ENCODE measurements at places on chromosomes 2 and 18. TPM values are rescaled to one million over a fixed set of nuclear protein-coding genes. Genes with fewer than 3 reads are reported as not detected.

CAVIN2 gene
- total RNA-seq = 3.1 TPM

KANSL3 gene
- 24.7 TPM for total RNA-seq

FBLN7 gene
- total RNA-seq = 0.07 TPM

- H3K36me3 ChIP-seq = no peaks in the 10 kb centered on the region
- H3K27ac ChIP-seq = no peak overlapping the region
- H3K4me1 ChIP-seq = no peaks in the 10 kb centered on the region
- no peak overlapping the region for H3K4me3 ChIP-seq
These were observed 40.4 kb downstream of the SLC9A4 start for GRCh38 chr2:102513355-102513939.

GLB1L gene
- total RNA-seq = 4.3 TPM

DNA sequence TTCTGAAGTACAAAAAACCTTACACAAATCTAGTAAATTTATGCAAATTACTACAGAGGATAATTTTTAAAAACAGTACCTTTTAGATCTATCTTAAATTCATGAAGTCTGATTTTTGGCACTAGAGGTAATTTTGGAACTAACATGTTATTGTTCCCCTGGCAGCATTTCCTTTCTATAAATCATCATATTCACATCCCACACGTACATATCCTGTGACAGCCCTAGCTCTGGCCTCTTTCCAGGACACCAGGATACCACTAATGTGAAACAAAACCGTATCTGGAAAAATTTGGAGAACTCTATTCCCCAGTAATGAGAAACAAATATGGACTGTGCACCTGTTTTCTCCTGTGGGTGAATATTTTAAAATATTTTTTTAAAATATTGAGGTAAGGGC is 14.0 kb upstream of the BIRC6 start:
- no peak for DNase-seq
- no peaks in the 10 kb centered on the region for H3K36me3 ChIP-seq
- no peaks in the 10 kb centered on the region for H3K27me3 ChIP-seq

- no peaks in the 10 kb centered on the region for H3K36me3 ChIP-seq
- no peaks in the 10 kb centered on the region for H3K4me1 ChIP-seq
- H3K4me3 ChIP-seq = no peak overlapping the region
- DNase-seq = no peak
These were observed 108.3 kb downstream of the ARL4C start for GRCh38 chr2:234388591-234388990.

CRYBA2 gene
- not detected for total RNA-seq

- no peak overlapping the region for H3K4me3 ChIP-seq
- no peaks in the 10 kb centered on the region for H3K36me3 ChIP-seq
- no peaks in the 10 kb centered on the region for H3K27me3 ChIP-seq
These were observed 102.6 kb downstream of the MTCL1 start for GRCh38 chr18:8808001-8808400.

OXER1 gene
- not detected for total RNA-seq

KIAA2012 gene
- total RNA-seq = 0.89 TPM

- no peaks in the 10 kb centered on the region for H3K4me1 ChIP-seq
- H3K27ac ChIP-seq = no peak overlapping the region
These were observed 145.3 kb downstream of the SPAG16 start for GRCh38 chr2:213429516-213429915.

DNA sequence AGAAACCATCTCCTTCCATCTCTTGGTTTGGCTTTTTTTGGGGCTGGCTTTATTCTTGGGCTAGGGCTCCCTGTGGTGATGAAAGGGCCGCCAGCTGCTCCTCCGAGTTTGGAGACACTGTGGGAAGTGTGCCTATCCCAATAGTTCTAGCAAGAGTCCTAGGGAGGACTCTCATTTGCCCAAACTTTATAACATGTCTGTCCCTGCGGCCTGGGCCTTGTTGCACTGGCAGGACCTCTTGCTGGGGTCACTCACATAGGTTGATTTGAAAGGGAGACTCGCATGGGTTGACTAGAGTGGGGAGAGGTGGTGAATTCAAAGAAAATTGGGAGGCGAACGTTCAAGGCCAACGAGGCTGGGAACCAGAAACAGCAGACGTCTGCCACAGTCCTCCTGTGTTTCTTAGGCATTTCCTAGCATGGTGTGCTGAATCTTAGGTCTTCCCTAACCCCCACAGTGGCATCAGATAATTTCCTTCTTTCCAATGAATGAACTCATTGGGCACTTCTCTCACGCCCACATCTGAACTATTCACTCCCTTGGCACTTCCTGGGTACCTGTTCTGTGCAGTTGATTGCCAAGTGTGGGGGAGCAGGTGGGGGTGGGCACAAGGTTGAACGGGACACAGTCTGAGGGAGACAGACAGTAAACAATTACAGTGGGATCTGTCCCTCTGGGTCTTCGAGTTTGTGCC is 26.8 kb downstream of the NIFK start:
- H3K27me3 ChIP-seq = no peaks in the 10 kb centered on the region
- no peak overlapping the region for H3K4me3 ChIP-seq
- no peak for DNase-seq
- H3K36me3 ChIP-seq = no peaks in the 10 kb centered on the region
- H3K27ac ChIP-seq = no peak overlapping the region

DNA sequence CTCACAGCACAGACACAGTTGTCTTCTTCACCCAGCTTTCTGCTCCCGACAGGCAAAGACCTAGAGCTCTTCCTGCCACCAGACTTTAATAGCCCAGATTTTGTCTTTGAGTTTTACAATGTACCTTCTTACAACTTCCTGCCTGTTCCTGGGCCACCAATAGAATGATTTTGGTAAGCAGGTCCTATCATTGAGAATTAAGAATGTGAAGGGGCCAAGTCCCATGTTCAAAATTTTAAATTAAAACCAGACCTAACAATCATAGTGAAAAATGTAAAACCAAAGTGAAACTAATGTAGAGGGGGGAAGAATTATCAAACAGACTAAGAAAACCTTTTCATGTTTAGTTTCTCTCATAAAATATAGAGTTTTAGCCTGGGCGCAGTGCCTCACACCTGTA is 72.8 kb downstream of the SP3 start:
- peaks cover 2% of the 10 kb centered on the region for H3K4me1 ChIP-seq
- no peaks in the 10 kb centered on the region for H3K36me3 ChIP-seq
- no peak for DNase-seq

DNA sequence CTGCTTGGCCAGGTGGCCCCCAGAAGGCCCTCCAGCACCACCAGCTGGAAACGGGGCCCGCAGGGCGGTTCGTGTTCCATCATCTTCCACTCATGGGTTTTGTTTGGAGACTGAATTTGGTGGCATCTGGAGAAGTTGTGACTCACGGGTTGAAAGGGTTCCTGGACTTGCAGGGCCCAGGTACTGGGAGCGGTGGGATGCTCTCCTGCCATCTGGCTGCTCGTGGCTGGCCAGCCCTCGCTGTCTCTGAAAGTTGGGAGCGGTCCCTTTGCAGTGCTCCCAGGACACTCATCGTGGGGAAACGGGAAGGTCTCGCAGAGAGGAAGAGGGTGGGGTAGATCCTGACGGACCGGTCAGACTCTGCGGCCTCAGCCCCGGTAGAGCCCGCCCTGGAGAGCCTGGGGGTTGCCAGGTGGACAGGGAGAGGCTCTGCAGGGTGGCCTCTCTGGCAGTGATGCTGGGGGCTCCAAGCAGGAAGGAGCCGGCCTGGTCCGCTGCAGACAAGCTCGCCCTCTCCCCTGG is 47.5 kb downstream of the TWIST2 start:
- DNase-seq = no peak
- no peaks in the 10 kb centered on the region for H3K27me3 ChIP-seq
- H3K36me3 ChIP-seq = no peaks in the 10 kb centered on the region
- no peaks in the 10 kb centered on the region for H3K4me1 ChIP-seq
- no peak overlapping the region for H3K27ac ChIP-seq

DNA sequence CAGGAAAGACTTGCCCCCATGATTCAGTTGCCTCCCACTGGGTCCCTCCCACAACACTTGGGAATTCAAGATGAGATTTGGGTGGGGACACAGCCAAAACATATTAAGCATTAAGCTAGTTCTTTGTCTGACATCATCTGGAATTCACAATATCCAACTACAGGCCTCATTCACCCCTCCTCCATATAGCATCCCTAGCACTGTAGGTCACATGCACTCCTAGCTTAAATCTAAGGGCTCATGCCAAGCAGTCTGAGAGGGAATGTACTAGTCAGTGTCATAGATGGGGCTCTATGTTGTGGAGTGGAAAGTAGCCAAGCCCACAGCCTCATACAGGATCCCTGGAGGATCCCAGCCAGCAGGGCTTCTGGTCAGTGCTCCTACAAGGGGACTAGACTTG is 92.1 kb downstream of the IRS1 start:
- no peak overlapping the region for H3K27ac ChIP-seq
- H3K4me3 ChIP-seq = no peak overlapping the region
- H3K27me3 ChIP-seq = no peaks in the 10 kb centered on the region

- DNase-seq = no peak
- no peaks in the 10 kb centered on the region for H3K36me3 ChIP-seq
- H3K4me3 ChIP-seq = no peak overlapping the region
- H3K27me3 ChIP-seq = no peaks in the 10 kb centered on the region
These were observed 285.4 kb upstream of the HS6ST1 start for GRCh38 chr2:128604045-128604444.

DNA sequence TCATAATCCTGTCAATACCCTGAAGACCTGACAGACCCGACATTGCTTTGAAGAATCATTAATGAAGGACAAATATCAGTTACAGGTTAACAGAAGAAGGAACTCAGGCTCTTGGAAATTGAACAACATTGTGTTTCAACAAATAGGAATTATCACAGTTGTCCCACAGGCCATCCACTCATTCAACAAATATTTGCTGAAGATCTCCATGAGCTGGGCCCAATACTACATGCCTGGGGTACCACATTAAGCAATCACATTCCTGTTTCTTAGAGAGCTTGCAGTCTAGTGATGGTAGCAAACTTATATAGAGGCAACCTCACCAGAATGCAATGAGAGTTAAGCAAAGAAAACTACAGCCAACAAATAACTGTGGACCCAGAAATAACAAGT is 671.6 kb upstream of the ACVR2A start:
- no peak overlapping the region for H3K4me3 ChIP-seq
- DNase-seq = no peak
- H3K36me3 ChIP-seq = no peaks in the 10 kb centered on the region
- H3K27ac ChIP-seq = no peak overlapping the region

SERPINB2 gene
- total RNA-seq = not detected

- no peaks in the 10 kb centered on the region for H3K4me1 ChIP-seq
- H3K4me3 ChIP-seq = no peak overlapping the region
- no peaks in the 10 kb centered on the region for H3K27me3 ChIP-seq
- no peaks in the 10 kb centered on the region for H3K36me3 ChIP-seq
- DNase-seq = no peak
These were observed 348.7 kb upstream of the GALNT5 start for GRCh38 chr2:156908825-156909224.

CFAP65 gene
- total RNA-seq = 0.11 TPM

GRCh38 chr2:42008241-42008921 is 39.4 kb upstream of the PKDCC start:
- no peaks in the 10 kb centered on the region for H3K4me1 ChIP-seq
- DNase-seq = no peak
- no peaks in the 10 kb centered on the region for H3K27me3 ChIP-seq
- H3K4me3 ChIP-seq = no peak overlapping the region
- H3K27ac ChIP-seq = no peak overlapping the region

- peaks cover 84% of the 10 kb centered on the region for H3K4me1 ChIP-seq
- H3K27ac ChIP-seq = peak overlapping the region; percentile 97
- H3K4me3 ChIP-seq = peak overlapping the region; percentile 14
- DNase-seq = peak; percentile 99
- H3K36me3 ChIP-seq = no peaks in the 10 kb centered on the region
These were observed 237.3 kb downstream of the C1D start for GRCh38 chr2:67825476-67825875.

DNA sequence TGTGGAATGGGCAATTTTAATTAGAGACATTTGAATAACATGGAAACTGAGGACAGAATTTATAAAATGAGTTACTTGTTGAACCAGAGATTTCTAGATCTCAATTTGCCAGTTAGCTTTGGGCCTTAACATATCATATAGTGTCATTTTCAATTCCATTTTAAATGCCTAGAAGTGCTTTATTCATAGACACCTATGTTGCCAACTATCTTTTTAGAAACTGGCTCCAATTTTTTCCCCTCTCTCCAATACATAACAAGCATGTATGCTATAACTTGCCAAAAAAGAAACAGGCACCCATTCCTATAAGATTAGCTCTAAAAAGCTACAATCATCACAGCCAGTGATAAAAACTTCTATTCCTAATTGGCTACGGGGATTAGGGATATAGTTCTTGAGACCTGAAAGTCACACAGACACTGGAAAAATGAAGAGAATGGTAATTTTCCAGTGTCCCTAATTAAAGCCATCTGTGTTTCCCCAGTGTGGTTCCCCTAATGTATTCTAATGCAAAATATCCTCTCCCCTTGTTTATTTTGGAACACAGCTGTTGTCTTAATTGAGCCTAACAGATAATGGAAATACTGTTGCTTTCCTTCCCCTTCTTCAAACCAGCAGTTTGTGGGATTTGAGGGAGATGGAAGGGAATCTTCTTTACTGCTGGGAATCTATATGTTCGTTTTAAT is 205.5 kb upstream of the FSHR start:
- H3K36me3 ChIP-seq = no peaks in the 10 kb centered on the region
- no peaks in the 10 kb centered on the region for H3K27me3 ChIP-seq
- no peak for DNase-seq
- H3K27ac ChIP-seq = no peak overlapping the region
- no peaks in the 10 kb centered on the region for H3K4me1 ChIP-seq

DNA sequence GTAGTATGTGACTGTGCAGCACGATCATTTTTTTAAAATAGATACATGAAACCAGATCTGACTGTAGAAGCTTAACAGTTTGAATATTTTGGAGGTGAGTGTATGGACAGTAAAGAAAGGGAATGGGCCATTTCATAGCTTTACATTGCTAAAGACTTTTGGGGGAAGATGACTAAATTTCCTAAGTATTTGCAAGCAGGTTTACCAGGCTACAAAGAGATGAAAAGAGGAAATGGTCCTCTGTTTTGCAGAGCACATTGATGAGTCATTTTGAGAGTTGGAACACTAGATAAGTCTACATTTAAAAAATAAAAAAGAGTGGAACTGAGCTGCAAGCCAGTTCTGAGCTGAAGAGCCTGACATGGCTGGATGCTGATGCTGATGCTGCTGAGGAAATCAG is 115.7 kb upstream of the LRATD1 start:
- no peaks in the 10 kb centered on the region for H3K4me1 ChIP-seq
- no peak overlapping the region for H3K4me3 ChIP-seq
- no peak overlapping the region for H3K27ac ChIP-seq

DNA sequence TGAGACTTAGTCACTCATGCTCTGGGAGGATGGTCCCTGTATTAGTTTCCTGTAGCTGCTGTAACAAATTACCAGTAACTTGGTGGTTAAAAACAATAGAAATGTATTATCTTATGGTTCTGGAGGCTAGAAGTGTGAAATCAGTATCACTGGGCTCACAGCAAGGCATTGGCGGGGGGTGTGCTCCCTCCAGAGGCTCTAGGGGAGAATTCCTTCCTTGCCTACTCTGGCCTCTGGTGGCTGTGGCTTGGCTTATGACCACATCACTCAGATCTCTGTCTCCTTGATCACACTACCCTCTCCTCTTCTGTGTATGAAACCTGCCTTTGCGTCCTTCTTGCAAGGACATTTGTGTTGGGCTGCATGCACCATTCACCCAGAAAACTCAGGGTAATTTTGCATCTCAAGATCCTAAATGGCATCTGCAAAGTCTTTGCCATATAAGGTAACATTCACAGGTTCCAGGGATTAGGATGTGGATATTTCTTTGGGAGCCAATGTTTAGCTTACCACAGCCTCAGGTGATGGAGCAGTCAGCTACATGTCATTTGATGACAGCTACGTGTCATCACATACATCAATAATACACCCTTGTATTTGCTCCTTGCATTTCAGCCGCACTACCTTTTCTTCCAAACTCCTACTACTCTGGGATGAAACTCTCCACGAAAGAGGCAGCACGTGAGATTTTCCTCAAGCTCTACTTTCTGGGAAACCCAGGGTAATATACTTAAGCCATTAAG is 49.6 kb upstream of the POU3F3 start:
- DNase-seq = no peak
- no peaks in the 10 kb centered on the region for H3K4me1 ChIP-seq
- no peak overlapping the region for H3K27ac ChIP-seq
- no peak overlapping the region for H3K4me3 ChIP-seq
- H3K36me3 ChIP-seq = no peaks in the 10 kb centered on the region
